Fibroblast of the aortic adventitia (primary cell): ENCODE measurements at places on chromosomes 5 and 9.

- no peak for DNase-seq
Measured at GRCh38 chr5:122175091-122175490, 45.7 kb downstream of the ZNF474 start.

- DNase-seq: peak; percentile 67
Measured at GRCh38 chr5:170552621-170553115, 48.8 kb downstream of the KCNIP1 start.

DNA sequence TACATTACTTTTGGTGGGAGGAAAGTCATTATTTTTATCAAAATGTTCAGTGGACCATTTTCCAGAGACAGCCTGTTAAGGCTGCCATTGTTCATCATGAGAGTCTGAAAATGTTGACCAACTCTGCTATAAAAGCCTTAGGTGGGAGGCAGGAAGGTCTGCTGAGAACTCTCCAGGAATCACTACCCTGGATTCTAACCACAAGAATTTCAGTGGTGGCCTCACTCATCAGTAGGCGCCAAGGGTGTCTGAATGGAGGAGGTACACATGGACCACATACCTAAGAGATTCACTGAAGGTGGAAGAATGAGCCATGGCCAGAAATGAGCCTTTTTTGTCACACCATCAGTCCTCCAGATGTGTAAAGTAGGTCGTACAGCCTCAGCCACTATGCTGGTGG is 21.0 kb upstream of the TLX3 start:
- no peak for DNase-seq

- no peak for DNase-seq
Measured at GRCh38 chr5:22352493-22352892, 500.7 kb downstream of the CDH12 start.

DNA sequence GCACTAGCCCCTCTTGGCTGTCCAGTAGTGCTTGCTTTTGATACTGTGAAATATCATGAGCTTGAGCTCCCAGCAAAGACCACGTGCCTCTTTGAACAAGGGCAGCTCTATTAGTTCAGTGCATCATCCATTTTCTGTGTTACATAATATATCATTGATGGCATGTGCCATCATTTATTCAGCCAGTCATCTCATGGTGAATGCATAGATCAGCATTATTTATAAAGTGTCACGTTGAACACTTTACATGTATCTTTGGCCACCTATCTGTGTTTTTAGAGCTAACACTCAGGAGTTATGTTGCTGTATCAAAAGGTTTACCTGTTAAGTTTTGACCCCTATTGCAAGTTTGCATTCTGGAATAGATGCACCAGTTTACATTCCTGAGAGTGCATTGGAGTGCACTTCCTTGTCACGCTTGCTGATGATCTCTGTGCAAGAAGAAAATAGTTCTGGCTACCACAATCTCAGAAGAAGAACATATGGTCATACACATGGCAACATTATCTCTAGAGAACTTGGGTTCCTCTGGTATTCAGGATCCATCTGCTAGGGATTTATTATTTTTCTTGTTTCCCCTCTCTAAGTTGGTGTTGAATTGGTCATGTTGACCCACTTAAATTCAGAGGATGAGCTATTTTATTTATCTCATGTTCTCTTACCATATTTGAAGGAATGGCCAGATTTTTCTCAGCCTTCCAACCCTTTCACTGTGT is 120.9 kb downstream of the SH3GL2 start:
- DNase-seq: no peak

DNA sequence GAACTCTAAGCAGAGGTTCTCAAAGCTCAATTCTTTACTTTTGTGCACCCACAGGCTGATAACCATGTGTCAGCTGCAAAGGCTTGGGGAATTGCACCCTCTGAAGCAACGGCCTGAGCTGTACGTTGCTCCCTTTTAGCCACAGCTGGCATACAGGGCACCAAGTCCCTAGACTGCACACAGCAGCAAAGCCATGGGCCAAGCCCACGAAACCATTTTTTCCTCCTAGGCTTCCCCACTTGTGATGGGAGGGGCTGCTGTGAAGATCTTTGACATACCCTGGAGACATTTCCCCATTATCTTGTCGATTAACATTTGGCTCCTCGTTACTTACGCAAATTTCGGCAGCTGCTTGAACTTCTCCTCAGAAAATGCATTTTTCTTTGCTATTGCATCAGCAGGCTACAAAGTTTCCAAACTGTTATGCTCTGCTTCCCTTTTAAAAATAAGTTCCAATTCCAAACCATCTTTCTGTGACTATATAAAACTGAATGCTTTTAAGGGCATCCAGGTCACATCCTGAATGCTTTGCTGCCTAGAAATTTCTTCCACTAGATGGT is 23.0 kb downstream of the KIAA0825 start:
- DNase-seq: no peak

GRCh38 chr9:113356686-113357292 is 7.4 kb downstream of the BSPRY start:
- no peak for DNase-seq

DNA sequence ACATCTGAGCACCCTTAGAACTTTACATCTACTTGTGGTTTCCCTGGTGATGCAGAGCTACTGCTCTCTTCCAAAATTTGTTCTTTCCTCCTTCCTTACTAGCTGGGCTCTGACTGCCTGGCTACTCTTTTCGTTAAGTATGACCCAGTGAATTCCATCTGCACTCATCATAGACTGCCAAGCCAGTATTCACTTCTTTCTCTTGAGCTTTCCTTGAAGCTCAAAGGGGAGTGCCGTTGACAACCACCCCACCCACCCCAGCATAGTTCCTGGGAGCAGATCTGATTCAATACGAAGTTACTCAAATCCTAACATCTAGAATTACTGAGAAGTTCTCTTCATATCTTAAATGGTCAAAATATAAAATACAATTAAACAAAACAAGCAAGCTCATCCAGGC is 190.5 kb downstream of the ADAMTS12 start:
- peak; percentile 89 for DNase-seq

DNA sequence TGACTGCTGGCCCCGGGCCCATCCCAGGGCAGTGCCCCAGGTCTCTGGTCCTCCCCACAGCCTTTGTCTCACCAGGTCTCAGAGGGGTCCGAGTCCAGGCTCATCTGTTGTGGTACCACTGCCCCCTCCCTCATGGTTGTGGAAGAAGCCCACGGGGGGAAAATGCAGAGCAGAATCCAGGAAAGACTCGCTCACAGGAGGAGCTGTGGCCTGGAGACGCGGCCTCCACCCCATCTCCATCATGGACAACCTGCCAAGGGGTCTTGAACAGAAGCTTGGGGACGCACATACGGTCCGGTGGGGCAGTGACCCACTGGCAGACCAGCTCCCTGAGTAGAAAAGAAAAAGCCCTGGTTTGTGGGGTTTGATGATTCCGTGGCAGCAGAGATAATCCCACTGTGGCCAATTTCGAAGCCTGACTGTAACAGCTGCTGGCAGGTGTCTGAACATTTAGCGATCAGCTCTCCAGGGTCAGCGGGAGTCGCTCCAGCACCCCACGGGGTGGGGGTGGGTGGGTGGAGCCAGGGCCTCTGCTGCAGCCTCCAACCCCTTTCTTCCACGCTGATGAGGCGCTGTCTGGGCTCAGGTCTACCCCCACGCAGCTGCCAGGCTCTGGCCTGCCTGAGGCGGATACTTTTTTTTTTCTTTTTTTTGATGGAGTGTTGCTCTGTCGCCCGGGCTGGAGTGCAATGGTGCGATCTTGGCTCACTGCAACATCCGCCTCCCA is 1.9 kb upstream of the GRIN1 start:
- DNase-seq: no peak

DNA sequence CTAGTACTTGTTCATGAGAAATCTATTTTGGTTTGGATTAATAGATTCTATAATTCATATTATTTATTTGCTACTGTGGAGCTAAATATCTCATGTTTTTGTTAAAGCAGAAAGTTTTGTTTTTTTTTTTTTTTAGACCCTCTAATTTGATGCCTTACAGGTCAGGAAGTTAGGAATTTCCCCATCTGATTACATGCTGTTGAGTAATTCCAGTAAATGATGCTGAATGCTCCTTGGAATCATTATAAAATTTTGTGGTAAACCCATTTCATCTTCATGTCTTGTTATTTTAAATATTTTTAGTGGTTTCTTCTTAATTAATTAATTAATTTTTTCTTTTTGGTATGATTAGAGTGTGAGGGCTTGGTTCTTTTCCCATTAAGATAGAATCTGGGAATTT is 35.6 kb downstream of the NNT start:
- DNase-seq: peak; percentile 61

DNA sequence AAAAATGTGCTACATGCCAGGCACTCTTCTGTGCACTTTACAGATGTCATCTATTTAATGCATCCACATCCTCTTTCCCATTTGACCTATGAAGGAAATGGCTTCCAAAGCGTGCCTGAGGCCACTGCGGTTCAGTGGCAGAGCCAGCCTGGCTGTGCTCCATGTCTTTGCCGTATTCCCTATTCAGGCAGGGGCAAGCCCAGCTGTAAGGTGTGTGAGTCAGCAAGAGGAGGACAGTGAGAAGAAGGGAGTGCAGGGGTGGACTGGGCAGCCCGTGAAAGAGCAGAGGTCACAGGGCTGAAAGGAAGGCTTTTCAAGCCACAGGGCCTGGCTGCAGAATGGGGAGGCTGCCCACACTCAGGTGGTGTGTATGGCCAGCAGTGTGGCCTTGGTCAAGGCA is 91.7 kb downstream of the HRH2 start:
- no peak for DNase-seq

GRCh38 chr5:147092044-147092443 is 142.8 kb upstream of the STK32A start:
- DNase-seq: no peak

DNA sequence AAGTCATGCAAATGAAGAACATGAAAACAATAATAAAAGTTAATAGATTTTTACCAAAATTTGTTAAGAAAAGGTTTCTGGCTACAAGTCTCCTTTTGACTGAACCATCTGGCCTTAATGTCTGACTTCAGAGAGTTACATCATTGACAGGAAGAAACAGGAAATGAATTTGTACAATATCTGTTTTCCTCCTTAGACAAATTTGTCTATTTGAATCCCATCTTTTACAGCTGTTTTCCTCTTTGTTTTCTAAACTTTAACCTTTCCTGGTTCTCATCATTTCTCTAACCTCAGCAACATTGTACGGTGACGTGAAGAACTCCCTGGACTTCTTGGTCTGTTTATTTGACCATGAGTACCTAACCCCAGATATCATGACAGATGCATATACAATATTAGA is 567.5 kb upstream of the RIOK2 start:
- no peak for DNase-seq

- DNase-seq: peak; percentile 69
Measured at GRCh38 chr5:10567781-10568321, 4.0 kb downstream of the ANKRD33B start.

DNA sequence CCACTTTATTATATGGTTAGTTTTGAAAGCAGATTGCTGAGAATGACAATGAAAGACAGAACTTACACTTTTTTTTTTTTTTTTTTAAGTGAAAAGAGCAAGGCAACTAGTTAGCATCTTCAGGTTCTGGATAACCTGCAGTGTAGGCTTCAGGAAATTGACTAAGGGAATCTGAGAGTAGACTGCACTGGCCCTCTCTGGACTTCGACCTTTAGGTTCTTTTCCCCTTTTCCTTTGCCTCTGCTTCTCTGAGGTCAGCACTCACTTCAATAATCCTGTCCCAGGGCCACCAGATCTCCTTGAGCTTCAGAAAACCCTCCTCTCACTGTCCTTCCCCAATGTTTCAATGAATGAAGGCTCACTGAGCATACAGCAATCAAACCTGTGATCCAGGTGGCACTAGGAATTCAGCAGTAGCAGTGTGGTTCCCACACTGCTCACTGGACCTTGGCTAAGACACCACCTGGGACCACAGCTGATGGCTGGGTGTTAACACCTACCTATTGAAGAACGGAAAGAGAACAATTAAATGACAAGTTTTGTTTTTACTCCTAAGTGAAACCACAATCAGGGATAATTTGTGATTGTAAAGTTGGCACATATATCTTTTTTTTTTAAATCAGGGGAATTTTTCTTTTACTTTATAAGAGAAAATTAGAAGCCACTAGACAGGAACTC is 85.8 kb upstream of the IL6ST start:
- DNase-seq: no peak

- no peak for DNase-seq
Measured at GRCh38 chr5:94283093-94283492, 335.3 kb downstream of the KIAA0825 start.

DNA sequence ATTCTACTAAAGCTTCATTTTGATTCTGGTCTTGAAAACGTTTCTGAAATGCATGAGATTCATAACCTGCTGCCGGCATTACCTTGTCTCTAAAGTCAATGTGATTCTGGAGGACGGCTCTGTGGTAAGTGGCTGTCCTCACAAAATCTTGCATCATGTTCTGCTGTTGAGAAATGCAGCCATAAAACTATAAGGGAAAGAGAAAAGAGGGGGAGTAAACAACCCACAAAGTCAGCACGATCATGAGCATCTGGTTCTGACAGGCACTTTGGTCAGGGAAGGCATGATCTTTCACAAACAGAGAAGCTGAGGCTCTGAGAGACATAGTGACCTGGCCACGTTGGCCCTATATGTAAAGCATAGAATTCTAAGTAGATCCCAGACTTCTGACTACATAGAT is 168.9 kb upstream of the PUM3 start:
- DNase-seq: no peak

GRCh38 chr5:79183617-79184016 is 52.3 kb upstream of the JMY start:
- DNase-seq: no peak

GRCh38 chr5:136639616-136640015 is 274.3 kb upstream of the TRPC7 start:
- DNase-seq: no peak

DNA sequence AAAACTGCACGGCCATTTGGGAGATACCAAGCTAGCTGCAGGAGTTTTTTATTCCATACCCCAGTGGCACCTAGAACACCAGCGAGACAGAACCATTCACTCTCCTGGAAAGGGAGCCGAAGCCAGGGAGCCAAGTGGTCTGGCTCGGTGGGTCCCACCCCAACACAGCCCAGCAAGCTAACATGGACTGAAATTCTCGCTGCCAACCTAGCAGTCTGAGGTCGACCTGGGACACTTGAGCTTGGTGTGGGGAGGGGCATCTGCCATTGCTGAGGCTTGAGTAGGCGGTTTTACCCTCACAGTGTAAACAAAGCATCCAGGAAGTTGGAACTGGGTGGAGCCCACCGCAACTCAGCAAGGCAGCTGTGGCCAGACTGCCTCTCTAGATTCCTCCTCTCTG is 108.9 kb upstream of the CHD1 start:
- no peak for DNase-seq

DNA sequence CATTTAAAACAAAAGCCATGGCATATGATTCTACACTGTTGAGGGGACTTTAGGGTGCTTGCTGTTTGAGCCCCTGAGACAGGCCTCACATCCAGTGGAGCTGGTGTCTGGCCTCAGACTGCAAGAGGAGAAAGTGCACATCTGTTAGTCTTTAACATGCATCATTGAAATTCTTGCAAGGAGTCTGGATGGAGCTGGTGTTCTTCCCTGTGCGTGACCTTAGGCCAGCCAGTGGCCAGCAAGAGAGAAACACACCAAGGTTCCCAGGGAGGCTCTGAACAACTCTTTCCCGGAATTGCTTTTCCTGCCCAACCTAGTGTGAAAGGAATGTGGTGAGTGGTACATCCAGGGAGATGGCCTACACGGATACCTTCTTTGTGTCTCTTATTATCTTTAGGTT is 282.8 kb upstream of the TNC start:
- DNase-seq: peak; percentile 44

- DNase-seq: no peak
Measured at GRCh38 chr5:69492391-69492922, at the start of gene OCLN. Gene OCLN (plus strand): TSS chr5:69492790. CDS start chr5:69504245, 11,455 bp downstream.
